Mesothelial cell of epicardium (in vitro differentiated cells): ENCODE measurements at places on chromosomes 12 and 14.

- DNase-seq, result no peak
These were observed 44.5 kb downstream of the ACACB start for GRCh38 chr12:109160873-109161272.

GRCh38 chr14:22522466-22522957, 66.5 kb downstream of the DAD1 start:
- DNase-seq, result no peak

- DNase-seq, result no peak
These were observed 24.2 kb downstream of the TRHDE start for GRCh38 chr12:72296389-72296788.

DNA sequence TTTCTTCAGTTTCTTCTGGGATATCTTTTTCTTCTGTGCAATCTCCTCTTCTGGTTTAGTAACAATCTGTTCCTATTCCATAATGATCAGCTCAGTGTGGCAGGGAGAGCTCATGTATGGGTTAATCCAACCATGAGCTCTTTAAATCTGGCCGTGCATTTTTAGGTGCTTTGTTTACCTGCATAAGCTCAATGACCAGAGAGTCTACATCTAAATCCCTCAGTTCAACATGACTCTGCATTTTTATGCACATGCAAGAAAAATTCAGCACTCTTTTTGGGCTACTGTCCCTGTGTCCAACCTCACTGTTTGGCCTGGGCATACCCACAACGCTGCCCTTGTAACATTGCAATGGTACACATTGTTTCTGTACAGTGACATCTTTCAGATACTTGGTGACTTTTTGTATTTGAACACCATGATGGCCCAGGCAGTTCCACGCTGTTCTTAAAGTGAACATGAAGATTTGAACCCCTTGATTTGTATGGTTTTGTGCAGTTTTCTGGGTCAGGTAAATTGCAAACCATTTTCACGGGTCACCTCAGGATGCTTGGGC, 243.3 kb upstream of the SRRM4 start:
- DNase-seq, result no peak

DNA sequence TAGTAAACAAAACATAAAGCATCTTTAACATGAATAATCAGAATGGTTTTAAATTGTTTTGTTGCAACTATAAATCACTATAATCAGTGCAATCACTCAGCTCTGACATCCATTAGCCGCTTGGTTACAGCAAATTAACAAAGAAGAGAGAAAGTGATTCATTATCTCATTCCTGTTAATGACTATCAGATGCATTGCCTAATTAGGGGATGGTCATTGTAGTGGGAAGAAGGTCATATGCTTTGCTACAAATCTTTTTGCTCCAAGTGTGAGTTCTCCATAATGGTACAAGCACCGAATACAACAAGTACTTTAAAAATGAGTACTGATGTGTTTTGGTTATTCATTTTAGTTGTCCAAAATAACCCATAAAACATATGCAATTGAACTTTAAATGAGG, 272.0 kb downstream of the AKAP6 start:
- no peak for DNase-seq

DNA sequence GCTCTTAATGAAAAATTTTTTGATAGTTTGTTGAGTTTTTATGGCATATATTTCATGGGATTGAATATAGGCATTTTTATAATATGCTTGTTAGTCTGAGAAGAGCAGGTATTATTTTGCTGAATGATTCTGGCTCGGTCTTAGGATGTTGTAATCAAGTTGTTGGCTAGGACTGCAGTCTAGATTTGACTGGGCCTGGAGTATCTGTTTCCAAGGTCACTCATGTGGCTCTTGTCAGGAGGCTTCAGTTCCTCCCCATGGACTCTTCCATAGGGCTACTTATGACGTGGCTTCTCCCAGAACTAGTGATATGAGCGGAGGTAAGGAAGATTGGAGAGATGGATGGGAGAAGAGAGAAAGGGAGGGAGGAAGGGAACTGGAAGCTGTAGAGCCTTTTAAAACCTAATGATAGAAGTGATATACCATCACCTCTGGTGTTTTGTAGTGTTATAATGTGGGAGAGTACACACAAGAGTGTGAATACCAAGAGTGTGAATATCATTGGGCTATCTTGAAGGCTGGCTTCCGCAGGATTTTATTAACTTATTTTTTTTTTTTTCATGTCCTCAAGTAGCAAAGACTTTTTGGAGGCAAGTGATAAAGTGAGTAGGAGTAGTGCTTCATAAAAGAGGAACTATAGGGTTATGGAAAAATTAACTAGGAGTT, 4.4 kb downstream of the MNAT1 start:
- DNase-seq, result no peak

GRCh38 chr12:119071176-119071575, 89.8 kb downstream of the SRRM4 start:
- DNase-seq, result no peak
